ENCODE measurements at places on chromosomes 3 and 15.
A peak's percentile ranks its signal among the peaks of the same experiment; 100 is the strongest.

DNA sequence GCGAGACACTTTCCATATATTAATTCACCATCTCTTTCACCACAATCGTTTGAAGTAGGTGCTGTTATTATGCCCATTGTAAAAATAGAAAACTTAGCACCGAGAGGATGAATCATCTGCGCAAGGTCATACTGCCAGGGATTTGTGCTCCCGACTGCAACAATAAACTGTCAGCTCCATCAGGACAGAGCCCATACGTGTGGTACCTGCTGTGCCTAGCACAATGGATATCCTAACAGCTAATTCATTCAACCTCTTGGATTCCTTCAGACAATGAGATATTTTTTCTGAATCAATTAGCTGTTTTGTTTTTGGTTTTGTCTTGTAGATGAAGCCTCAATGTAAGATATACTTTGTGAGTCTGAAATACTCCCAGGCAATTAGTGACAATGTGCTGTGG lies 32.3 kb upstream of the PROK2 start:
- no peak for DNase-seq

GRCh38 chr15:89196994-89197393 lies 24.4 kb downstream of the RLBP1 start:
- peak; percentile 55 for DNase-seq

DNA sequence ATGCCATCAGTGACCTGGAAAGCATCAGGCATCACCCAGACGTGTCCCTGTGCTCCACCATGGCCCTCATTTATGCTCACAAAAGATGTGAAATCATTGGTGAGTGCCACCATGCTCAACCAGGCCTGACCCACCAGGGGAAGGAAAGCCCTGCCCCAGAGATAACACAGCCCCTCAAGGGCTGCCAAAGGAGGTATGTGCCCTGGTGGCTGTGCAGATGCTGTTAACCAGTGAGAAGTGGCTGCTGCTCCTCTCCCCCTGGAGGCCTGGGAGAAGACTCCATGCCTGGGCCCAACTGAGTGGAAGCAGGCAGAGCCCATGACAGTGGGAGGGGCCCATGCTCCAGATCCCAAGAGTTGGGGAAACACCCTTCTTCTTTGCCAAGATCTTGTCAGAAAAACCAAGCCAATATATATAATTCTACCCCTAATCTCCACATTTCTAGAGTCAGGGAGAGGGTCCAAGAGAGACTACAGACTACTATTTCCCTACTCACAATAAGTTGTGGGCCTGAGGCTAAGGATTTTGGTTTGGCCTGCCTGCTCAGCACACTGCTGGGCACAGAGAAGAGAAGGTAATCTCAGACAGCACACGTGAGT lies 2.7 kb downstream of the TTC21A start:
- DNase-seq = no peak

DNA sequence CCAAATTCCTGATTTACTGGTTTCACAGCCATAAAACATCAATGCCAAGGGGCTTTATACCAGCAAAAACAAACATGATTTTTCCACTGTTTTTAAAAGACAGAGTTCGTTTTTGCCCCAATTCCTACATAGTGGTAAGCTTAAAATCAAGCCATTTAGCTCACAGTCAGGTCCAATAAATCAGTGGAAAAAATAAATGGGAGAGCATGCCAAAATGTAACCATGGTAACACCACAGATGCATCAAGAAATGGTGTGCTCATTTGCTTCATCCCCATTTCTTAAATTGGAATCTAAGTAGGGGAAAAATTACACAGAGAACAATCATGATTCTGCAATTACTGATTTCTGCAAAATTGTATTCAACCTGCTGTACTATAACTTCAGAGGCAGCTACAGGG lies 418.8 kb downstream of the MAGI1 start:
- no peak for DNase-seq

- DNase-seq = no peak
These were observed 189.2 kb upstream of the THRB start for GRCh38 chr3:24683633-24684384.

DNA sequence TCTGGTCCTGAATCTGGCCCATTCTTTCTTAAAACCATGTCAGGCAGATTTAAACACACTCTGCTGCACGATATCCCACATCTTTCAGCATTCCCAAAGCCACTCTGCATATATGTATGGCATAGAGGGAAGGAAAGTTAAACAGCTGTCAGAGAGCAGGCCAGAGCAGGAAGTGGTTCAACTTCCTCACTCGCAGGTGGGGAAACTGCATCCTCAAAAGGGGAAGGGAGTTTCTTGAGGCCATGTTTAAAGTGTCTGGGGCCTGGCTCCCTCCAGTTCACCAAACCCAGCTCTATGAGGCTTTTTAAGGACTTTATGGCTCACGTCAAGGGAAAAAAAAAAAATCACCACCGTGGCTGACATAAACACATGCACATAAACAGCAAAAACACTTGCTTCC lies 123.1 kb downstream of the OPA1 start:
- DNase-seq = no peak

GRCh38 chr3:30567139-30567753 lies 39.2 kb upstream of the TGFBR2 start:
- DNase-seq = no peak

DNA sequence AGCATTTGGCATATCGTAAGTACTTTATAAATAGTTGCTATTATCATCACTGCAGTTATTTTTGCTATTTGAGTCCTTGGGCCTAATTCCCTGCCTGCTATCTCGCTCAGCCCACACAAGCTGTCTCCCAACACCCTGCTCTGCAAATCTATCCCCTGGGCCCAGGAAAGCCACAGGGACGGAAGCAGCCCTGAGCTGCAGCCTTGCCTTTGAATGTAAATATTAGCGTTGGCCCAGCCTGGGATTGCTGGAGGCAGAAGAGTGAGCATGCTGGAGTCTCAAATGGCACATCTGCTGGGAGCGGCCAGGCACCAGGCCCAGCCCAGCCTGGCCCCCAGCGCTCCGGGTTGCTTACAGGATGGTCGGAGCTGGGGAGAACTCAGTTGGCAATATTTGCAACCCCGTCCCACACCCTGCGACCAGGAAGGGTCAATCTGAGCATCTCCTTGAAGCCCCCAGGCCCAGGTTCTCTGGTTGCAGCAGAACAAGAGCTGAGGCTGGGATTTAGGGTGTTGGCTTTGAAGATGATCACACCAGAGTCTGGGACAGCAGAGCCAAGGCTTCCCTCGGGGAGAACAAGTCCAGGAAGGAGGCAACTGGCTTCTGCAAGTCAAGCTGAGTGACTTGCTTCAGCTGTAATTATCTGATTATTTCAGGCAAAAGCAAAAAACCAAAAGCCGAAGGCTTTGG lies 529.6 kb downstream of the SHQ1 start:
- DNase-seq = no peak

DNA sequence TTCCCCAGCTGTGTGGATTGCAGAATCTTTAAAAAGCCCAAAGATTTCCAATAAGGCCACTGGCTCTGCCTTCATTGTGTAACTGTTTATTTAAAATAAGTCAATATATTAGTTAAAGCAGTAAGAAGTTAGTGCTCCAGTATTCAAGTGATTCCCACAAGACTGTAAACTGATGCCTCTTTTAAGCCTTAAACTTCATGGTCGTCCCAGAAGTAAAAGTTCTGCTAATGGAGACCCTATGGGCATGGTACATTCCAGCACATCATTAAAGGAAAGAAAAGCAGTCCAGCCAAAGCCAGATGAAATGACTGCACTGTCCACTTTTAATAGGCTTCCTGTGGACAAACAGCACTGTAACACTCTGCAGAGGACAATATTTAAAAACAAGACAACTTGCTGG lies 512.6 kb downstream of the MECOM start:
- DNase-seq = no peak

DNA sequence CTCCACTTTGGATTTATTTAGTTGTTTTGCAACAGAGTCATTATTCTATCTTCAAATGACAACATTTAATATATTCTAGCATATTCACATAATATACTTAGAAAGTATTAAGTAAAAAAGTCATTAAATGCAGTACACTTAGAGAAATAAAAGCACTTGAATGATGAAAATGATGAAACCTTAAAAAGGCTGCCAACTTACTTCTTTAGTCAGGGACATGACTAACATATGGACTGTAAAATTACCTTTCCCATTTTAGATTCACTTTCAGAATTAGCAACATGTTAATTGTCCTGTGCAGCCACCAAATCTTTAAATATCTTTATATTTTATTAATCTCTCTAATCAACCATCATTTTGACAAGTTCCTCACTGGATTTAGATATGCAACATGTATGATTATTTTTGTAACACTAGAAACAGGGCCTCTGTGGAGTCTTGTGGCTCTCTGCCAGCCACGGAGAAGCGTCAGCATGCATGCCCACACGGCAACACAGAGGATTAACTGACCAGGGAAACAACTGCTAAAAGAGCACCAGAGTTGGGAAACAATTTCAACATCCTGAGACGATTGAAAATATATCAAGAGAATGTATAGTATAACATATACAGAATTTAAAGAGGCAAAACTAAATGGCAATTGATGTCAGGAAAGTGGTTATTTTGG lies 95.7 kb downstream of the ANO10 start:
- no peak for DNase-seq

DNA sequence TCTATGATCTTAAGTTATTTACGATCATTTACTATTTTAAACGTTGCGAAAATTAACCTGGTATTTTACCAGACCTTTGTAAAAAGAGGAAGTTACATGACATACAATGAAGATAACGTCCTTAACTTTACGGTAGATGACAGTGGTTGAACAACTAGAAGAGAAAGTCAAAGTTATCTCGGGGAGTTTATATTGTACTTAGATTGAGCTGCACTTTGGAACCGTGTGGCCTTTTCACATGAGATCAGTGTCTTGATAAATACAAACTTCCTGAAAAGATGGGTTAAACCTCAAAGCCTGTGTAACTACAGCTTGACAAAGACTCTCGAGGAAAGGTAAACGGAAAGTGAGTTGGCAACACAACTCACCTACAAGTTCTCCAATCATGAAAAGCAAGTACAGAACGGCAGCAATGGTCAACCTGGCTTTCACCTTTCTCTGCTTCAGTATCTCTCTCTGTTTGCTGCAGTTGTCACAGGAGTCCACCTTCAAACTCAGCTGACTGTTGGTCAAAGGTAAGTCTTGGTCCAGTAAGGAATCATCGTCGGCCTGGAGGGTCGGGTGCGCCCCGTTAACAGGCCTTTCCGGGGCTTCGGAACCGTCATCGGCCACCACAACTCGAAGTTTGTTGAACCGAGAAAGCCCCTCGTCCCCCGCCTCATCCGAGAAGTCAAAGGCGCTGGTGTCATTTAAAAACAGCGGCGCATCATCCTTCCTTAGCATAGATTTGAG lies 793 bp downstream of the SLC30A4 start:
- DNase-seq = no peak

GRCh38 chr15:42215913-42216829 lies 8.1 kb upstream of the VPS39 start:
- no peak for DNase-seq

DNA sequence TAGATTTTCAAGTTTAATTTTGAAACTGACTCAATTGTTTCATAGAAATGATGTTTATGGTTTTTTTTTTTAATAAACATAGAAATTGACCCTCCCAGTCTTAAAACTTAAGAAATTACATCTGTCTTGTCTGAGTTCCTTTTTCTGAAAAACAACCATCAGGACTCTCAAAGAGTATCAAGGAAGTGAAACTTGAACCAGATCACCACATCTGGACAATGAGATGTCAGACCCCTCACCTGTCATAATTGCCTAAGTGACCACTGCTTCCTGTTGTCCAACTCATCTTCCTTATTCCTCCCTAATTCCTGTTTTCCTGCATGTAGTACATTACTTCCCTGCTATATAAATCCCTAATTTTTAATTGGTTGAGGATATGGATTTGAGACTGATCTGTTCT lies 441.5 kb upstream of the ARHGEF26 start:
- no peak for DNase-seq

- DNase-seq = peak; percentile 3
These were observed 1.4 kb upstream of the PRKCI start for GRCh38 chr3:170220871-170221270.

DNA sequence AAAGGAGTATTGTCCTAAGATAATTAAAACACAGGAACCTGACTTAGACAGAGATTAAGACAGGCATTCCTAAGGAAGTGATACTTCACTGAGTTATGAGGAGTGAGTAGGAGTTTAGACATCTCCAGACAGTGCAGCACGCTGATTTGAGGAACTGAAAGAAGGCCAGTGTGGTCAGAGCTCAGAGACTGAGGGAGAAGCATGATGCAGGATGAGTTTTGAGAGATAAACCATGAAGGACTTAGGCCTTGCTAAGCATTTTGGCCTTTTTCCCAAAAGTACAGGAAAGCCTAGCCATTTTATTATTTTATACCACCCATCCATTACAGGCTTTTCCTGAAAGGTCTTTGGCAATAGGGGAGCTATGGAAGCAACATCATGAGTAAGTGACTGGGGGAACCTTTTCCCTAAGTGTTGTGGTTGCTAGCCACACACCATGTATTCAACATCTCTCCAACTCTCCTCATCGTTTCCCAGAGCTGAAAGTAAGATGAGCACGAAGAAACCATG lies 375.6 kb upstream of the TPRG1 start:
- no peak for DNase-seq

- DNase-seq = no peak
These were observed 32.7 kb downstream of the SLC41A3 start for GRCh38 chr3:126051234-126051633.

- DNase-seq = no peak
These were observed 96.3 kb downstream of the ZNF385D start for GRCh38 chr3:21654662-21655061.

GRCh38 chr15:52113235-52113634 lies 660 bp upstream of the BCL2L10 start:
- DNase-seq = no peak

GRCh38 chr3:133944641-133945380 lies 49.1 kb upstream of the RAB6B start:
- DNase-seq = no peak

- DNase-seq = no peak
These were observed 2.9 kb downstream of the TLE3 start for GRCh38 chr15:70094690-70095311.

DNA sequence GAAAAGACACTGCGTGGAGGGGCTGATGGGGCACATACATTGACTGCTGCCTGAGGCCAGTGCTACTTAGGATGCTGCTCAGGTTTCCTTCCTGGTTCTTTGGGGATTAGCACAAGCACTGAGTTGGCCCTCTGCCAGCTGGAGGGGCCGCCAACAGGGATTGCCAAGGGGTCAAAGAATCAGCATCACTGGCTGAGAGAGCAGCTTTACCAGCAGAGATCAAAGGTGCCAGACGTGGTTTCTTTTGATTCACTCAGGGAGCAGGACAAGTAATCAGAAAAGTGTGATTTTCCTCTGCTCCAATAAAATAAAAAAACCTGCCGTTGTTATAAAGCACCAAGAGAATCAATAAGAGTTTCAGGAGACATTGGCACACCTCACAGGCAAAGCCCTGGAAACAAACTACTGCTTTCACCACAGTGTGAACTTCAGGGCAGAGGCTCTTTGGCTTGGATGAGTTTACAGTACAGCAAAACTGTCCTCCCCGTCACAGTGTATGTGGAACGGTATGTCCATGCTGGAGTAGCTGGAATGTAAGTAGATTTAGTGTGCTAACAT lies 45.8 kb upstream of the FSIP1 start:
- no peak for DNase-seq

- DNase-seq = no peak
These were observed 133.5 kb downstream of the C3orf38 start for GRCh38 chr3:88283242-88283592.
